ENCODE measurements at places on chromosomes 7 and 10.

DNA sequence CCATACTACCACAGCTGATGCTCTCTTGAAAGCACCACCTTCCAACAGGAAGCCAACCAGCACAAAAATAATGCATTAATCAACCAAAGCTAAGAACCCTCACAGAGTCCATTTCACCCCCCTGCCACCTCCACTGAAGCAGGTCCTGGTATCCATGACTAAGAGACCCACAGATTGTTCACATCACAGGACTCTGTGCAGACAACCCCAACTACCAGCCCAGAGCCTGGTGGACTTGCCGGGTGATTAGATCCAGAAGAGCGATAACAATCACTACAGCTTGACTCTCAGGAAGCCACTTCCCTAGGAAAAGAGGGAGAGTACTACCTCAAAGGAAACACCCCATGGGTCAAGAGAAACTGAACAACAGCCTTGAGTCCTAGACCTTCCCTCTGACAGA is 528.1 kb downstream of the KIF20B start:
- no peak for DNase-seq

DNA sequence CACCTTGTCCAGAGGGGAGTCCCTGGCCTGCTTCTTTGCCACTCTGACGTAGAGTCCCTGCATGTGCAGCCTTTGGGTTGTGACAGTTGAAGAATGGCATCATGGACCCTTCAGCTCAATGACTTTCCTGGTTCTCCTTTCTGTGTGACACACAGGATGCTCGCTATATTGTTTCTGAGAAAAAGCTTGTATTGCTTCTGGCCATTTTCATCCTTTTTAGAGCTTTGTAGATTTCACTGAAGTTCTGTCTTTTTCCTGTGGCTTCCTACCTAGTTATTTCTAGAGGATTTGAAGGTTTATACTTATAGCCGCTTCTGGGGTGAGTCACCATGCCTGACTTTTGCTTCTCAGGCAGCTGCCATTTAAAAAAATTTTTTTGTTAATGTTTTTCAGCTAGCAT is 27.0 kb downstream of the SND1 start:
- no peak for DNase-seq

- no peak for DNase-seq
These were observed 393.4 kb upstream of the MKI67 start for GRCh38 chr10:128519581-128519980.

DNA sequence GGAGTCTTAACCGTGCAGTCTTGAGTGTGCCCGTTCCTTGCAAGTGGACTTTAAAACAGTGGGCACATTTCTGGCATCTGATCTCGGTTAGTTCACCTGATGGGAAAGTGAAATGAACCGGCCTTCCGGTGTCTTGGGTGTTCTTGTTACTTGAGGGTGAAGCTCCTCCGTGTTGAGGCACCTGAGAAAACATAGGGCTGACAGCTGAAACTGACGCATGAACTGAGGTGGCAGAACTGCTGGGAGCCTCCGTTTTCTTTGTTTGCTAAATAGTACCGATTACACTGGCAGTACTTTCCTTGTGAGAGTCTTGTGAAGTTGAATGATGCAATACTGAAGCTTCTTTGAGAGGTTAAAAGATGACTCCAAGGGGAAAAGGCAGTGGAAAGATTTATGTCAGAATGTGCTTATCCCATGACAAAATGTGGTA is 62.8 kb upstream of the SAMD8 start:
- DNase-seq = no peak

GRCh38 chr10:66990143-66990830 is 64.5 kb downstream of the LRRTM3 start:
- no peak for DNase-seq

DNA sequence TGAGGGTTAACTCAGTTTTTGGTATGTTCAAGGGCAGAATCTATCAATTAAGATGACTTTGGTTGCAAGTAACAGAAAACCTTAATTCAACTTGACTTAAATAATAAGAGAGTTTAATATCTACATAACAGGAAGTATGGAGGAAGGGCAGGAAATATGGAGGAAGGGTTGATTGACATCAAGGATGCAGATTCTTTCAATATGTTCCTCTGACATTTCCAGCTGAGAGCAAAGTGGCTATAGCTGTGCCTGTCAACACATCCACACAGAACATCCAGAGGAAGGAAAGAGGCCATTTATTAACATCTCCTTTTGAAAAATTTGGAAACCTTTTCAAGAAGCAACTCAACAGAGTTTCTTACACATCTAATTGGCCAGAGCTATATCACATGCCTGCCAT is 19.4 kb upstream of the RALA start:
- DNase-seq = no peak

GRCh38 chr7:131110297-131111080 is 217.2 kb upstream of the MKLN1 start:
- no peak for DNase-seq

DNA sequence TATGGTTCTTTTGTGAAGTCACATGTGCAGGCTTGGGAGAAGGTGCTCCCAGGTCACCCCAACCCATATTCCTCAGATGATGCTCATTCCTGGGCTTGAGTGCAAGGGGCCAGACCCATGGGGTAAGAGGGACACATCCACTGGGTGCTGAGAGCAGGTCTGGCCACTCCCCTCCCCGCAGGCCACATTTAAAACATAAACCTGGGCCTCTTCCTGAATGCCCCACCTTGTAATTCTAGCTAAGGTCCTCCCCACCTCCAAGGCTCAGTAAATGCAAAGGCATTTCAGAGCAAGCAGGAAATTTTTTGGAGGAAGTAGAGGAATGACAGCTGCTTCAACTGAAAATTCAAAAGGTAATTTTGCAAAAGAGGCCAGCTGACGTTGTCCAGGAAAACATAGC is 172.5 kb downstream of the ARHGAP21 start:
- no peak for DNase-seq

- DNase-seq = no peak
These were observed 34.3 kb downstream of the R3HCC1L start for GRCh38 chr10:98168766-98169165.

DNA sequence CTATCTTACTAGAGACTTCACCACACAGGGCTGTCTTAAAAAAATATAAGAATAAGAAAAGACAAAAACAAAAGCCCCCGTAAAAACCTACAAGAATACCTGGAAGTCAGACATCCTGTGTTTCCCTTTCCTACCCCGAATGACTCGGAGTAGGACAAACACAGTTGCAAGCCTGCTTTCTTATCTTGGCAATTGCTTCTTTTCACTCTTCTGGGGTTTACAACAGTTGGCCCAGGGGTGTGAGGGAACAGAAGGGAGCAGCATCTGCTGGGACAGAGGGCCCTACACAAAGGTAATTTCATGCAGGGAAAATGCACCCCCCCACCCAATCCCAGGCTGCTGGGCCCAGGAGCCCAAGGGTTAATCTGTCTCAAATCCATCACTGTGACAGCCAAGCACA is 220.6 kb downstream of the ARHGAP12 start:
- DNase-seq = no peak

GRCh38 chr7:116421298-116421697 is 78.2 kb upstream of the CAV2 start:
- DNase-seq = no peak
